ENCODE measurements at places on chromosomes 13 and 19.
A peak's percentile ranks its signal among the peaks of the same experiment; 100 is the strongest.

DNA sequence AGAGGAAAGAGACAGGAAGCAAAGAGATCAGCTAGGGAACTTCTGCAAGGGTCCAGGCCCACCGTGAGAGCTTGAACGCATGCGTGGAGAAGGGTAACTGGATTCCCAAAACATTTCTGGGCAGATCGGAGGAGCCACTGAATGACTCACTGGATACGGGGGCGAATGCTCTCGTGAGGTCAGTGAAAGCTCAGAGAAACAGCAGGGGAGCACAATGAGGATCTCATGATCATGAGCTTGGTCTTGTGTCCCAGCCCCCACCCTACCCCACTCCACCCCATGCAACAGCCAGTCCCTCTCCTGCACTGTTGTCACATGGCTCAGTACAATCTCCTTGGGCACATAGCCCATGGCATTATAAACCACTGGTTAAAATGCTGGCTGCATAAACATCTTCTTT, 40.6 kb downstream of the DCLK1 start:
- peak; percentile 21 for DNase-seq

DNA sequence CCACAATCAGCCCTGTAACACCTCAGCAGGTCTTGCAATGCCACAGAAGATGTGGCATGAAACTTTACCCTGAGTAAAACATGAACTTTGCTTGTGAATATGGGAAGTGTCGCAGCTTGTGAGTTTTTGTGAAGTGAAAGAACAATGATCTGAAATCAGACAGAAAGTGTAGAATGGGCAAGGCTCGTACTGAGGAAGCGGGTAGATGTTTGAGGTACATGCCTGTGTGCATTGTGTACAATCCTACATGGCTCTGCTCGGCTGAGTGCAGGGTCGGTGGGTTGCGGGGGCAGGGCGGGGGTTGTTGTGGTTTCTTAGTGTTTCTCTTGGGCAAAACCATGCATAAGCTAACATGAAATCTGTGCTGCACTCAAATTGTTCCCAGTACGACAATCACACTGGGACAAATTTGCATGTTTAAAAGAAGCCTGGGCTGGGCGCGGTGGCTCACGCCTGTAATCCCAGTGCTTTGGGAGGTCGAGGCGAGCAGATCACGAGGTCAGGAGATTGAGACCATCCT, 1.1 kb downstream of the NLRP13 start:
- DNase-seq, result no peak

DNA sequence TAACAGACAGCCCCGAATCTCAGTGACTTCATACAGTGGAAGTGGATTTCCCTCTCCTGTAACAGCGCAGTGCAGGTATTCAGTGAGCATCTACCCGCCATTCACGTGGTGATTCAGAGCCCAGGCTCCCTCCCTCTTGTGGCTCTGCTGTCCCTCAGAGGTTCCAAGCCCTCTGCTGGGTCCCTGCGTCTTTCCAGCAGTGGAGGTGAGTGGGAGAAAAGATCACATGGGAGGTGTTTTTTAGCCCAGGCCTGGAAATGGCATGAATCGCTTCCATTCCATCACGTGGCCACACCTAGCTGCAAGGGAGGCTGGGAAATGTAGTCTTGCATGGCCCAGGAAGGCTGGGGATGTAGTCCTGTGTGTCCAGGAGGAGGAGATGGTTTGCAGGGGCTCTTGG, 61.4 kb downstream of the DPF1 start:
- no peak for DNase-seq

- DNase-seq, result no peak
These were observed 28.0 kb downstream of the AKT2 start for GRCh38 chr19:40257096-40257517.

DNA sequence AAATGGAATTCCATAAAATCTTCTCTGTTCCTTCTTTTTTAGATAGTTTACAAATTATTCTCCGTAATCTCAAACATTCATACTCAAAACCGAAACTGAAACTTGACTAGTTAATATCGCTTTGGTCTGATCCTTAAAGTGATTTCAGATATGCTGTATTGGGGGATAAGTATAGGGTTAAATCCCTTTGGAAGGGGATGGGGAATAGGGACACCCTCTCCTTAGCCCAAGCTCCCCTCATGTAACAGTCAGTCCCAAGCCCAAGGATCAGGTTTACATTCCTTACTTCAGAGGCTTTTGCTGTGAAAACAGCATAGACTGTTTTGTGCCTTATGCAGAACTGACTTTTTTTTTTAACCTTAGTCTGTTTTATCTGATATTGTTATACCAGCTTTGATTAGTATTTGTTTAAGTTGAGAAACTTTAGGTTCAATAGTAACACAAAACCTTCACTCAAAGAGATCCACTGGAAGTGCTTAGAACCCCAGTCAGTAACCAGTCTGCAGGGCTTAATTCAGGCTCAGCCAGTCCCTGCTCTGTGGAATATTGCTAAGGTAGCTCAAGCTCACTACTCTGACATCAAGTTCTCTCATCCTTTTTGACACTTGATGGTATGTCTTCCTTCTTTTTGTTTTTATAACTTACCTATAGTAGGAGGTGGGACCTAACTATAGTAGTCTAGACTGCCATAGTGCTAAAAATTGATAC, 10.5 kb downstream of the CDADC1 start:
- no peak for DNase-seq

- no peak for DNase-seq
These were observed 265.7 kb downstream of the DIAPH3 start for GRCh38 chr13:59898066-59898465.

- peak; percentile 44 for DNase-seq
These were observed 52.8 kb downstream of the THSD1 start for GRCh38 chr13:52353193-52353592.

- peak; percentile 40 for DNase-seq
These were observed 25.0 kb upstream of the VWA8 start for GRCh38 chr13:41985788-41986508.

GRCh38 chr13:23889615-23890607, 711 bp upstream of the MIPEP start:
- DNase-seq, result no peak

GRCh38 chr19:18156841-18157464, 4.0 kb downstream of the PIK3R2 start:
- peak; percentile 77 for DNase-seq

- DNase-seq, result no peak
These were observed 1.3 kb downstream of the LAMP1 start for GRCh38 chr13:113298043-113298945.

DNA sequence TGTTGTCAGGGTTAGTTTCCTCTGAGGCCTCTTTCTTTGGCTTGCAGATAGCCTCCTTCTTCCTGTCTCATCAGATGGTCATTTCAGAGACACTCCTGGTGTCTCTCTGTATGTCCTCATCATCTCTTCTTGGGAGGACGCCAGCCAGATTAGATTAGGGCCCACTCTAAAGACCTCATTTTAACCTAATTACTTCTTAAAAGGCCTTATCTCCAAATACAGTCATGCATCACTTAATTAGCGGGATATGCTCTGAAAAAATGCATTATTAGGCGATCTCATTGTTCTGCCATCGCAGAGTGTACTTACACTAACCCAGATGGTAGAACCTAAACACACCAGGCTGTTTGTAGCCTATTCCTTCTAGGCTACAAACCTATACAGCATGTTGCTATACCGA, 89.0 kb downstream of the CDK8 start:
- DNase-seq, result no peak

DNA sequence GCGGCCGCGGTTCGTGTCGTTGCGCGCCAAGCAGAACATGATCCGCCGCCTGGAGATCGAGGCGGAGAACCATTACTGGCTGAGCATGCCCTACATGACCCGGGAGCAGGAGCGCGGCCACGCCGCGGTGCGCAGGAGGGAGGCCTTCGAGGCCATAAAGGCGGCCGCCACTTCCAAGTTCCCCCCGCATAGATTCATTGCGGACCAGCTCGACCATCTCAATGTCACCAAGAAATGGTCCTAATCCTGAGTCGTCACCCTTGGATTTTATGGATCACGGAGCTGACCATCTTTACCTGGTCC, 475 bp downstream of the MRPL57 start:
- DNase-seq, result no peak

DNA sequence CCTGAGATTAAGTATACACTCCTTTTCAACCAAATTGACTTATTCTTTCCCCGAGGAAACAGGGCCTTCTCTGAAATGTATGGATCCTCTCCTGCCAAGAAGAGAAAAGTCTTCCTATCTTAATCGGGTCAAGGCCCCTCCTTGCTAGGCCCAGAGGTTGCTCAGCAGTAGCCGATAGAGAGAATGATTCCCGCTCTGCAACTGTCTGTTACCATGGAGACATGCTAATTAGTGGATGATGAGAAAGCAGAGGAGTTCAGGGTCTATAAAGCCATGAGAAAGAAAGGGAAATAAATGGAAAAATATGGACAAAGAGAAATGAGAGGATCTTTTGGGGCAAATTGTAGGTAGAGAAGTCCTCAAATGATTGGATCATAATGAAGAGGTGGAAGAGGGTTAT, 103.5 kb downstream of the POU4F1 start:
- DNase-seq, result no peak

DNA sequence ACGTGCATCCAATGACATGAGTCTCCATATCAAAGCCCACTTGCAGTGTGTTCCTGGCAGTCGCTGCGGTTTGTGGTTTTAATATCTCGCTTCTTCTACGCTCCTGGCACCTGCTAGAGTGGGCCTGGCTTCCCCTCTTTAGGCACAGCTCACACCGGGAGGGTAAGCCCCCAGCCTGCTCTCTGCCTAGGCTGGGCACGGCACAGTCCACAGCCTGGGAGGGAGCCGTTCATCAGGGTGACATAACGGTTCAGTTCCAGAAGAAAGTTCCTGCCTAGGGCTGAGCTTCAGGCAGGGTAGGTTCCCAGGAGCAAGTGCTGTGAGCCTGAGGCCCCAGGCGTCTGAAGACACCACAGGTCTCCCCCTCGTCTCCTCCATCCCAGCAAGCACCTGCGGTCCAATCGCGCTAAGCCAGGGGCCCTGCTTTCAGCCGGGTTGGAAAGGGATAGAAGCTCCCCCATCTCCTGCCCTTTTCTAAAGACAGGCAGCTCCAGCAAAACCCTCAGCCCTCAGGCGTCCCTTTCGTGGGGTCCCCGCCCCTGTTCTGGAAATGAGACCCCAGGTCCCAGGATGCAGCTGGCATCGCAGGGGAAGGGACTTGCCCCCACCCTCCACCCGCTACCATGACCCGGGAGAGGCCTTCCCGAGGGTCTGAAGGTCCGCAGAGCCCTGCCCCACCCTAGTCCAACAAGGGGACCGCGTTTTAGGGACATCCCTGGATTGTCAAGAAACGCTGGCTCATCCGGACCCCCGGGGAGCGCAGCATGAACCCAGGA, 121.6 kb upstream of the ZNF507 start:
- DNase-seq, result no peak

DNA sequence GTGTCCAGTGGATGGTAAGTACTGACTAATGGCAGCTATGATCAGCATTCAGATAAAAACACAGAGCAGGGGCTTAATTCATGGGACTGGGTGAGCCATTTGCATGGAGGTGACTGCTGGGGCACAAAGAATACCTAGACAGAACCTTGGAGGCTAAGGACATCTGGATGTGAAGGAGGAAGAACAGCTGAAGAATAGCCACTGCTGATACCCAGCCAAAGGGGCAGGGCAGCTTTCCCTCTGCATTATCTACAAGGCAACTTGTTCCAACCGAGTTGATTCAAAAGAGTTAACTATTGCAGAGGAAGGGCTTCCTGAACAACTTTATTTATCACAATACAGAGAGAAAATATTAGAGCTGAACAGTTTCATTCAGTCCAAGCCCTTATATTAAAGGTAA, 13.1 kb upstream of the THSD1 start:
- no peak for DNase-seq

DNA sequence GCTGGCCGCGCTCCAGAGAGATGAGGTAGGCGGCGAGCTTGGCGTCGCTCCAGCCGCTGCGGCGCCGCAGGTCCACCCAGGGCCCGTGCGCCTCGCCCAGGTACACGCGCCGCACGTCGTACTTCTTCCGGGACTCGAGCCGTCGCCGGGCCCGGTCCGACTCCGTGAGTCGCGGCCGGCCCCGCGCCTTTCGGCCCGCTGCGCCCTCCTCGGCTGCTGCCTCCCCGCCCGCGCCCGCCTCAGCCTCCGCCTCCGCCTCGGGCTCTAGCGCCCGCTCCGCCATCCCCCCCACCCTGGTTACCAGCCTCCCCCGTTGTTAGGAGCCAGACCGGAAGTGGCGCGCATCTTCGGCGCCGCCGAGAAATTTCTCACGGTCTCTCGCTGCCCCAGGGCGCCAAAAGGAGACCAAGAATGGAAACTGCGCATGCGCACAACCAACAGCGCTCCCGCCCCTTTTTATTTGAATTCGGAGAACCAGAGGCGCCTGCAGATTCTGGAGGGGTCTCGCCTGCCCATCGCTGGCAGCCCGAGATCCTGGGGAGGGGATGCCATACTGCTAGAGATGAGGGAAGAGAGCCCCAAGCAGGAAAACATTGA, at the start of gene ZNF653:
ZNF653 (minus strand) TSS at position 336 of the 597 bp plus-strand sequence; CDS start at position 283, 53 bp downstream.
- DNase-seq, result peak; percentile 97

GRCh38 chr13:90483906-90484305, 863.6 kb upstream of the MIR17HG start:
- DNase-seq, result no peak

DNA sequence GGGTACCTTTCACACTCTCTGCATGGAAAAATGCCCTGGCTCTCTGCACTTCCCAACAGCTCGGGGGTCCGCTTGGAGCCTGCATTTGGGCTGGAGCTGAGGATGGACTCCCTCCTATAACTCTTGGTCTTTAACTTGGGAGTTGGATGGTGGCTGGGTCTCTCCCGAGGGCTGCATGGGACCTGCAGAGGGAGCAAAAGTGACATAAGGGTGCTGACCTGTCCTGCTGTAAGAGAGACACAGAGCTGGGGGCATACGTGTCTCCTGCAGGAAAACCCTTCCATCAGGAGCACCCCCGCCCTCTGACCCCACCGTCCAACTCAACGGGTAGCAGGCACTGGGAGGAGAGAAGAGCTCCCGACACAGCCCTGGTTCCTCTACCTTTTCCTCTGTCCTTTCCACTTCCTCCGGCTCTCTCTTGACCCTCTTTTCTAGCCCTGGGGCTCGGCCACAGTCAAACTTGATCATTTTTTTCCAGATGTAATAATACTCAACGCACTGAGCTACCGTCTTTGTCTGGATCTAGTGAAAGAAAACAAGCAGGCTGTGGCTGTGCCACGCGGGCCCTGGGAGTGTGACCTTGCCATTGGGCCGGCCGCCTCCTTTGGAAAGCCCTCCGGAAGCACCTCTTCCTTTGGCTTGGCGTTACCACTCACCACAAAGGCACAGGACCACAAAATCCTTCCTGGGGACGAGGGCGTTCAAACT, 6.8 kb upstream of the NAPA start:
- DNase-seq, result no peak

GRCh38 chr19:49680421-49681351, 3.6 kb downstream of the PRMT1 start:
- DNase-seq, result peak; percentile 83

Measured in fibroblast of skin of scalp (primary cell).